Fibroblast of skin of scalp (primary cell): ENCODE measurements at places on chromosomes 11 and 22.

DNA sequence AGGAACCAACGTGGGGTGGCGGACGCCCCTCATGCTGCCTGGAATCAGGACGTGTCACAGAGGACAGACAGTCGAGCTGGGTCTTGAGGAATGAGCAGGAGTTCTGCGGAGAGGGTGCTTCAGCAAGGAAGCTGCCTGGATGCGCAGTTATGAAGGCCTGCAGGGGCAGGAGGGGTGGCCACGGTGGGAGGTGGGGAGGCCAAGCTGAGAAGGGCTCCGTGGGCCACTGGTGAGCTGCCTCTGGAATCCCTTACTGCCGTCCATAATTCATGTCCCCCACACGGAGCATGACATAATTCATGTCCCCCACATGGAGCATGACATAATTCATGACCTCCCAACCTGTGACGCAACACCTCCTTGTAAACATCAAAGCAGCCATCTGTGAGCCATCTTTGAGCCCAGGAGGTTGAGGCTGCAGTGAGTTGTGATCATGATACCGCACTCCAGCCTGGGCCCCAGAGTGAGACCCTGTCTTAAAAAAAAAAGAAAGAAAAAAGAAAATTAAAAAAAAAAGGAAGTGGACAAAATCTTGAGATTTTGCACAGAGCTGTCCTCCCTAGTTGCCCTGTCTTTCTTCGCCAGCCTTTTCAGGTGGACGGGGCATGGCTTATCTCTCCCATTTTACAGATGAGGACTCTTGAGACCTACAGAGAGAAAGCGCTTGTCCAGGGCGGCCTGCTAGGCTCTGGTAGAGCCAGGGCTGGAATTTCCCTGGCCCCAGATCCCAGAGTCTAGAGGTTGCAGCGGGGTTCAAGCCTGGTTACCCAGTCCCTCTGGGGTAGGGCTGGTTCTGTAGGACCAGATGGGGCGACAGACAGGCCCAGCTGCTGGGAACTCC is 24.3 kb upstream of the PICK1 start:
- DNase-seq: peak; percentile 67

DNA sequence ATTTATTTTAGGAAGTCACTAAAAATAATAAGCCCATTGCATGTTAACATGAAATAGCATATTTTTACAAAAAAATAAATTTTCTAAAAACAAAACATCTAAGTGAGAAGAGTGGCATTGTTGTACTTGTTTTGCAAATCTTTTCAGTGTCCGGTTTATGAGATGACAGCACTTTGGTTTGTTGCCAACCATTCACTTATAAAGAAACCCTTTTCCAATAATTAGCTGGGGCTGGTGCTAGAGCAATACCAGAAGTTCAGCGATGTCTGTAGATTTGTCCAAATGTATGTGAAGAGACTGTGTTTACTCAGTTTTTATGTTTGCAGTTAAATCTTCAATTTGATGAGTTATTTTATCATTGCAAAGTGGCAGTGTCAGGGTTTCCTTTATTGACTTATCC is 22.1 kb upstream of the KRTAP5-7 start:
- no peak for DNase-seq

DNA sequence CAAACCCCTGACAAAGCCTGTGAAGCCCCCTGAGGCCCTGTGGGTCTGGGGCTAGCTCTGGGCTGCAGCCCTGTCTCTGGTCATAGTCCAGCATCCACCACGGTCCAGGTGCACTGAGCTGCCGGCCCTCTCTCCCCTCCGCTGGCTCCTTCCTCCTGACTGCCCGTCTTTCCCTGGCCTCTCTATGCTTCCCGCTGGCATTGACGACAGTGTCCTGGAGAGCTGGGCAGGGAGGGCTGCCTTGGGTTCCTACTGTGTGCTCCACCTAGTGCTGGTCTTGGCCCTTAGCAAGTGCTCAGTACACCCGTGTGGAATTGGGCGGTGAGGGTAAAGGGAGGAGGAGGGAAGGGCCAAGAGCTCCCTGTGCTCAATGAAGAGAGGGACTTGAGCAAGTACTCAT is 868 bp upstream of the MYEOV start:
- DNase-seq: peak; percentile 21

GRCh38 chr22:45358127-45358526 is 48.4 kb downstream of the FAM118A start:
- peak; percentile 17 for DNase-seq

DNA sequence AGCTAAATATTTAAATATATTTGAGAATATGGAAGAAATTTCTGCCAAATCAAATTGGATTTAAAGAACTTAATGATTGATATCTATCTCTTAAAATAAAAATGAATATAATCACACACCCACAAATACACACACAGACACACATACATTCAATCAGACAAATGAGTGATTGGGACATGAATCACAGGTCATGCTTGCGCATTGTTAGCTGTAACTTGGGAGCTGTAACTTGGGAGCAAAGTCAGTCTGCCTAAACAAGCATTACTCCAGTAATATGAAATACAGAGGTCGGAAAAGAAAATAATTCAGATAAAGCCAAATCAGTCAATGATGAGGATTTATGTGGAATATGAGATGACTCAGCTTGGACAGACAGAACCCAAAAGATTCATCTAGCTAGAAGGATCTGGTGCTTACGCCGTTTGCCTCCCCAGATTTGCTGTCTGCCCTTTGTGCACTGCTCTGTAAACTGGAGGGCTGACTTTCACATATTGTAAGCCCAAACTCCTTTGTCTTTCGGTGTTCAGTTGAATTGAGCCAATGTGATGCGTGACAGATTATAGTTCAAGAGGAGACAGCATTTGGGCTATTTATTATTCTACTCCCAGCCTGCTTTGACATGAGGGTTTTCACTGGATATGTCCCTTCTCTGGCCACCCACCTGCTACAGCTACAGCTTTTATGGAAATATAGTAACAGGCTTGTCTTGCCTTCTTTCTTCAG is 1.6 kb downstream of the OR56B1 start:
- no peak for DNase-seq
